ENCODE measurements at places on chromosomes 12 and 14.

DNA sequence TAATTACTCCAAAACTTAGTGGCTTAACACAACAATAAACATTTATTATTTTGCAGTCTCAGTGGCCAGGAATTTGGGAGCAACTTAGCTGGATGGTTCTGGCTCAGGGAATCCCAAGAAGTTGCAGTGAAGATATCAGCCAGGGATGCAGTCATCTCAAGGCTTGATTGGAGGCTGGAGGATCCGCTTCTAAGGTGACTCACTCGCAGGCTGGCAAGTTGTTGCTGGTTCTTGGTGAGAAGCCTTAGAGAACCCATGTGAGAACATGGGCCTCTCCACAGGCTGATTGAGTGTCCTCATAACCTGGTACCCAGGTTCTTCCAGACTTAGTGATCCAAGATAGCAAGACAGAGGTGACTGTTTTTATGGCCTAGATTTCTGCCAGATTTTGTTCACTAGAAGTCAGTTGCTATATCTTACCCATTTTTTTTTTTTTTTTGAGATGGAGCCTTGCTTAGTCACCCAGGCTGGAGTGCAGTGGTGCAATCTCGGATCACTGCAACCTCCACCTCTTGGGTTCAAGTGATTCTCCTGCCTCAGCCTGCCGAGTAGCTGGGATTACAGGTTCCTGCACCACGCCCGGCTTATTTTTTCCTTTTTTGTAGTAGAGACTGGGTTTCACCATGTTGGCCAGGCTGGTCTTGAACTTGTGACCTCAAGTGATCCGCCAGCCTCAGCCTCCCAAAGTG is 32.5 kb downstream of the BRMS1L start:
- no peak for DNase-seq

DNA sequence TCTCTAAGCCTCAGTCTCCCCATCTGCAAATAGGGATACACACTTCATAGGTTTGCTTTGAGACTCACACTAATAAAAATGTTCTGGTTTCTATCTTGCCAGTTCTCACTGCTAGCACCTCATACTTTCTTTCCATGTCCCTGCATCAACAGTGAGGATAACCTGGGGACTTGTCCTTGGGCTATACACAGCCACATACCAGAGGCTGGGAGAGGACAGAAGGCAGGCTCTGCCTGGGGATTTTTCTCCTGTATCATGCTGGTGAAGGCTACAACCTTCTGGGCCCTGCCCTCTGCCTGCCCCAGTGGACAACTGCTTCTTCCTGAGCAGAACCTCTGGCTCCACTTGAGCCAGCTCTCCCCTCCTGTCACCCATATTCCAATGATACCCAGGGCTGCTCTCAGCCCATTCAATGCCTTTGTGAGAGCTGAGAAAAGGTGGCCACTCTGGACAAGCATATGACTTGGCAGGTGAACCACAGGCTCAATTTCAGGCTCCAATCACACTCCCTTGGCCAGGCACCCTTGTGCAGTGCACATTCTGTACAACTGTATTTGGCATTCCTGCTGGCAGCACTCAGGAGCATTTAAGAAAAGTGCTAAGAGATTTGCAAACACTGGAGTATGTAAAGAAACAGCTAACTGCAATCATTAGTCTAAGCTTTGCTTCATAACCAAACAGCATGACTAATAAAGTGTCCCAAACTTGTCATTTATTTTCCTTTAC is 135.8 kb upstream of the VRK1 start:
- no peak for DNase-seq

- no peak for DNase-seq
These were observed 58.1 kb downstream of the PLEKHG3 start for GRCh38 chr14:64762044-64763034.

DNA sequence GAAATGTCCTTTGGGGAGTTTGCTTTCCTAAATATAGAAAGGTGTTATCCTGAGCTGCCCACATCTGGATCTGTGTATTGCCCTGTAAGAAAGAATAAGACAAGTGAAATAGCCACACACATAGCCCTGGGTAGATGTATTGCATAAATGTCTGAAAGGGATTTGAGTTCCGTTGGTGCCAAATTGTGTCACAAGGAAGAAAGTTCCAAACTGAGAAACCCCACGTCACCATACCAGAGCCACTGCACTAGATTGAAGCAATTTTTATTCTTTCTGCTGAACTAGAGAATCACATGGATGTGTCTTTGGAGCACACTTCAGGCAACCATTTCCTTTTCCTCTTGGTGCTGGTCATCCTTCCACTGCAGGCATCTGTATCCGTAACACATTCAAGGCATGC is 5.0 kb downstream of the RNASE9 start:
- no peak for DNase-seq

GRCh38 chr12:78121969-78122610 is 291.4 kb downstream of the NAV3 start:
- no peak for DNase-seq

DNA sequence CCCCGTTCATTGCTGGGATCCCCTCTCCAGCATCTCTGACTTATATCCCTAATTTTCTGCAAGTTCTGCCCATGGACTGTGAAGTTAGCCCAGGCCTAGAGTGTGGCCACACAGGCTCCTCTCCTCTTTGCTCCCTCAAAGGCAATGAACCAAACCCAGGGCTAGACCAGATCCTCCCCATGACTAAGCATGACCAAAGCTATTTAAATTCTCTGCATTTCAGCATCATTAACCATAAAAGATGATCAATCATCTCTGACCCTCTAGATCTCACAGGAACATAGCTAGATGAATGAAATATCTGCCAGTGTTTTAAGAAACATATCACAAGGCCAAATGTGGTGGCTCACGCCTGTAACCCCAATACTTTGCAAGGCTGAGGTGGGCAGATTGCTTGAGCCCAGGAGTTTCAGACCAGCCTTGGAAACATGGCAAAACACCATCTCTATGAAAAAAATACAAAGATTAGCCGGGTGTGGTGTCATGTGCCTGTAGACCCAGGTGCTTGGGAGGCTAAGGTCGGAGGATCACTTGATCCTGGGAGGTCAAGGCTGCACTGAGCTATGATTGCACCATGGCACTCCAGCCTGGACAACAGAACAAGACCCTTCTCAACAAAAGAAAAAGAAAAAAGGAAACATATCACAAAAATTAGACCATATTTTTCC is 2.2 kb upstream of the KRT3 start:
- DNase-seq = no peak

GRCh38 chr12:46468160-46468559 is 95.6 kb upstream of the SLC38A2 start:
- DNase-seq = no peak

GRCh38 chr14:33070475-33070874 is 131.8 kb downstream of the NPAS3 start:
- DNase-seq = no peak

GRCh38 chr14:26963711-26964110 is 365.9 kb upstream of the NOVA1 start:
- DNase-seq = no peak

DNA sequence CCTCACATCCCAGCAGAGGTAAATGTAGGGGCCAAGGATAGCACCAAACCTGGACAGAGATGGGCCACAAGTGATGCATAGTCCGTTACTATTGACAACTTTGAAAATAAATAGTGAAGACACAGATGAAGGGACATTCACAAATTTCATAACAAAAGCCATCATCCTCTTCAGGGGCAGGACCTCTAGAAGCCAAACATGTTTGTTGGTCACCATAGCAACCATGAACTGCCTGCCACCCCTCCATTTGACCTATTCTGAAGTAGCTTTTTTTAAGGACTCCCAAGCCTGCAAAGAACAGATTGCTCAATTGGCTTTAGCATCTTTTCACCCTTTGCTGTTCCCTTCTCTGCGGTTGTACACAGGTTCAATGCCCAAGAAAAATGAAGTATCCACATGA is 35.7 kb upstream of the MDM1 start:
- DNase-seq = no peak

DNA sequence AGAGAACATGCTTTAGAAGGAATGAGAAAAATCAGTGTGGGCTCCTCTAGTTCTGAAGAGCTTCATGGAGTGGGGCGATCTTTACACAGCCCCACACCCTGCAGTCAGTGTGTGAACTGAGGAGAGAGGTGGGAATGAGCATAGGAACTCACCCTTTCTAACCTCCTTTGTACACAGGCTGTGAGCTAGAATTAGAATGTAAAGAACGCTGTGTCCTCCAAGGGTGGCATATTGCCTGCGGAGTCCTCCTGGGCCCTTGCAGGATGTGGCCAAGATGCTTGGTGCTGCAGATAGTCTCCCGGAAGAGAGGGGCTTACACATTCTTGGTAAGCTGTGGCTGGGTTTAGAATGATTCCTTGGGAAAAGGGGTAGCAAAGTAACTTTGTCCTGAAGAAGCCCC is 43.9 kb downstream of the NINJ2 start:
- no peak for DNase-seq

- no peak for DNase-seq
These were observed 18.9 kb upstream of the POC1B start for GRCh38 chr12:89544681-89545184.

DNA sequence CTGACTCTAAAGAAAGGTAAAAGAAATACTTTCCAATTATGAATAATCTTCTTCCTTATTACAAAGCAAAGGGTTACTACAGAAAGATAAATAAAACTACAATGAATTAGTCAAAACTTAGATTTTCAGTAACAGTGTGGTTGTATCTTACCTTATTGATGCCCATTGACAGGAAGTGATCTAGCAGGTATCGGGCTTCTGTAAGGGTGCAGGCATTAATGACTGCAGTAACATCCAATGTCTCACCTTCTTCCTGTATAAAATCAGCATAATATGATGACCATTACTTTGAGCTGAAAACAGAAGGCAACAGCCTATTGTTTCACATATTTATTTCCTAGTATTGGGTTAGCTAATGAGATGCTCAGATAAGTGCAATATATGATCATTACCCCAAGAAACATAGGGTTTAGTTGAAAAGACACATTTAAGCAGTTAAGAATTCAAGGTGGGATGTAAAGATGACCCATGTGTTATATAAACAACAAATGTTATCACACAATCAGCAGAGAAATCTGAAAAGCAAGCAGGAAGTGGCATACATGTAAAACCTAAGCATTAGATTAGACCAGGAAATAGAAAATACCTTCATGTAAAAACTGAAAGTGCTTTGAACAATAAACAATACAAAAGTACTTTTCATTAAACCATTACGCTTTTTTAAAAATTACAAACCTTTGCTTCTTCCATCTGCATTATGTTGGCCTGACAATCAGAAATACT is 111.2 kb downstream of the KIF21A start:
- DNase-seq = no peak

- DNase-seq = no peak
These were observed 16.3 kb upstream of the CD9 start for GRCh38 chr12:6183689-6184428.

DNA sequence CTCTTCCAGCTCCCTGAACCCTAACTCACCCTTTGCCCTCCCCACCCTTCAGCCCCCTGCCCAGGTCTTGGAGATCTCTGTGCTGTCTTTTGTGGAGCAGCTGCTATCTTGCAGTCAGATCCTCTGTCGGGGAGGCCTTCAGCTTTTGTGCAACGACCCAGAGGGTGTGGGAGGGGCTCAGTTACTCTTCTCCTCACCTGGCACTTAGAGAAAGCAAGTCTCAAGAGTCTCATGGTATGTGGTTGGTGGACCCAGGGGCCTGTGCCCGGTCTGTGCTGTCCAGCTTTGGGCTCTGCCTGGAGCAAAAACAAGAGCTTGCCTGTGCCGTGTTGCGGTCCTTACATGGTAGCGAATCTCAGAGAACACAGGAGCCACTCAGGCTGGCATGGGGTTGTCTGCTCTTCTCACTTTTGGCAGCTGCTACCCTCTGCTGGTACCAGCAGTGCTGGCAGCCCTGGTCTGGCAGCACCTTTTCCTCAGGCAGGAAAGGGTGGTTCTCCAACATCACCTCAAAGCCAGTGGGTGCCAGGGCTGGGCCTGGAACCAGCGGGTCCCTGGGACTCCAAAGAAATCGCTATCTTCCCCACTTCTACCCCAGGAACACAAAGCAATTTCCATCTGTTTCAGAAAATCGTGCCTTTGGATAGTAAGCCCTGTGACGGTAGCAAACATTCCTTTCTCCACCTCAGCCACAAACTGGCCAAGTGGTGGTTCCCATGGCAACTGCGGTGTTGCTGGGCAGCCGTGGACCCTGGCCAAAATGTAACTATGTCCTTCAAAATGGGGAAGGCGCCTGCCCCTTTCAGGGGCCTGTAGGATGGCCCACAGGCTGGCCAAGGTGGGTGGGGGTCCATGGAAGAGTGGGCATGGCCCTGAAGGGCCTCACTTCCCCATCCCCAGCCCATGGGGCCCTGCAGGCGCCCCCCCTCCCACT is 90.0 kb downstream of the RIN3 start:
- no peak for DNase-seq

GRCh38 chr12:129109174-129110001 is 256.1 kb downstream of the GLT1D1 start:
- no peak for DNase-seq

- DNase-seq = no peak
These were observed 143.5 kb downstream of the PAX9 start for GRCh38 chr14:36805131-36805559.

GRCh38 chr14:26589925-26590324 is 7.9 kb downstream of the NOVA1 start:
- no peak for DNase-seq

GRCh38 chr14:23457587-23458445 is 11.7 kb upstream of the NGDN start:
- DNase-seq = no peak

DNA sequence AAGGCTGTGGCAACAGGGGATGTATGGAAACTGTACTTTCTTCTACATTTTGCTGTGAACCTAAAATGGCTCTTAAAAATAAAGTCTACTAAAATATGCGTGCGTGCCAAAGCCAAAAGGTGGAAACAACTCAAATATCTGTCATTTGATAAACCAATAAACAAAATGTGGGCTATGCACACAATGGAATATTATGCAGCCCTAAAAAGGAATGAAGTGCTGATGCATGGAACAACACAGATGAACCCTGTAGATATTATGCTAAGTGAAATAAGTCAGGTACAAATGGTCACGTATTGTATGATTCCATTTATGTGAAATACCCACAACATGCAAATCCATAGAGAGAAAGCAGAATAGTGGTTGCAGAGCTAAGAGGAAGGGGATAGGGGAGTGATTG is 8.0 kb downstream of the CACNA2D4 start:
- no peak for DNase-seq

DNA sequence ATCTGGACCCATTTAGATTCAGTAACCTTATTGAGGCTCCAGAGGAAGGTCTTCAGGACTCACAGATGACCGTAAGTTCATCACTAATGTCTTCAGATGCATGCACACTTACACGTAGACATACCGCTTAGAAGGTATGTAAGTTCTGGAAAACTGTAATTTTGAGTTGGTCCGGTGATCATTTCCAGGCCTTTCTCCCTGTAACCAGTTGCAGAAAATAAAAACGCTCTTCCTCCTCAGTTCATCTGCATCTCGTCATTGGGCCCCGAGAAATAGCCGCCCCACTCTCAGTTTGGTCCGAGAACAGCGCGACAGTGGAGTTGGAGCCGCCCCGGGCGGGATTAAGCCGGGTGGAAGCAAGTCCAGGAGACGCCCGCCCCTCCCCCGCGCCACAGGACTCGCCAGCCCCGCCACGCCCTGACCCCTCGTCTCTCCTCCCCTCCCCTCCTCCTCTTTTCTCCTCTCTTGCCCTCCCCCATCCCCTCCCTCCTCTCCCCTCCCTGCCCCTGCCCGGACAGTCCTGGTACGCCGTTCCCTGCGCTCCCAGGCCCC is 83.7 kb downstream of the TNFAIP2 start:
- no peak for DNase-seq

- DNase-seq = no peak
These were observed 457.6 kb downstream of the EGLN3 start for GRCh38 chr14:33493266-33493665.
